ENCODE measurements at places on chromosomes 13 and 19. TPM values are rescaled to one million over a fixed set of nuclear protein-coding genes. Genes with fewer than 3 reads are reported as not detected.

DNA sequence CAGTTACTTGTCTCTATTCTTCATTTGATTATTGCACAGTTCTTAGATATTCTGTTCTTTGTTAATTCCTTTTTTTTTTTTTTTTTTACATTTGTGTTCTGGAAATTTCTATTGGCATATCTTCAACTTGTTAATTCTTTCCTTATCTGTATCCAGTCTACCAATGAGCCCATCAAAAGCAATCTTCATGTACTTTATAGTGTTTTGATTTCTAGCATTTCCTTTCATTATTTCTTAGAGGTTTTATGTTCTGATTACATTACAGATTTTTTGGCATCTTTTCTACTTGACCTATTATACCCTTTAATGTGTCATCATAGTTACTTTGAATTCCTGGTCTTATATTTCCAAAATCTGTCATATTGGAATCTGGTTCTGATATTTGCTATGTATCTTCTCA, 2194.8 kb downstream of the PCDH9 start:
- DNase-seq = no peak
- no peaks in the 10 kb centered on the region for H3K4me1 ChIP-seq
- H3K4me3 ChIP-seq = no peak overlapping the region
- no peaks in the 10 kb centered on the region for H3K36me3 ChIP-seq

DNA sequence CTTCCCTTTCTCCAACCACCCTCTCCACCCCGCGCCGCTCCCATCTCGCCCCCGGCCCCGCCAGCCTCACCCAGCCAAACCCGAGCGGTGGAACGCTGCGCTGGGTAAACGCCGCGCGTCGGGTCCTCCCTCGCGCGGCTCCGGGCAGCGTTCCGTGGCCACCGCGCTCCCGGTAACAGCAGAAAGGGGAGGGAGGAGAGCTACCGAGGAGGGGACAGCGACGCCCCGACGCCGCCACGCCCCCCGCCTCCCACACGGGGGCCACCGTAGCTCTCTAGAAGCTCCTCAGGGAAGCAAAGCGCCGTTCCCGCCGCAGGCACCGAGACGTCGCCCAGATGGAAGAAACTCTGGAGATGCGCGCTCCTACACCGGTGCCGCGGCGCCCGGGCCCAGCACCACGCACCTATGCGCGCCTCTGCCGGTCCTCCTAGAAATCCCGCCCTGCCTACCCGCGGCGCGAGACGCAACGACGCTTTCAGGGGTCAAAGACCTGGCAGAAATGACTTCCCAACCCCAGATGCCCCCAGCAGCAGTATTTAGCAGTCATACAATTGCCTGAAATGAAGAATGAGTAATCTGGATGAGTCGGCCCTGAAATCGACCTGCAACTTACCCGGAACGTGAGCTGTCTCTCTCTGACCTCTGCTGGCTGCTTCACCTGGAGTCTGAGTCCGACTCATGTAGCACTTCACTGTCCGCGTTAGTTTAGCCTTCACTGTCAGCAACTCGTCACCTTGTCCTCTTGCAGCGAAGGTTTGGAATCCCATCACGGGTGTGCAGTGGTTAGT, at the start of gene RUBCNL:
Gene RUBCNL (minus strand): TSS at position 189 of the 788 bp plus-strand sequence. CDS start 14,777 bp downstream, outside the sequence.
- peak within 1 kb of the TSS; percentile 87 for H3K4me3 ChIP-seq
- H3K27ac ChIP-seq = no peak within 1 kb of the TSS
- DNase-seq = no peak
- no peaks in the 10 kb centered on the region for H3K36me3 ChIP-seq

DNA sequence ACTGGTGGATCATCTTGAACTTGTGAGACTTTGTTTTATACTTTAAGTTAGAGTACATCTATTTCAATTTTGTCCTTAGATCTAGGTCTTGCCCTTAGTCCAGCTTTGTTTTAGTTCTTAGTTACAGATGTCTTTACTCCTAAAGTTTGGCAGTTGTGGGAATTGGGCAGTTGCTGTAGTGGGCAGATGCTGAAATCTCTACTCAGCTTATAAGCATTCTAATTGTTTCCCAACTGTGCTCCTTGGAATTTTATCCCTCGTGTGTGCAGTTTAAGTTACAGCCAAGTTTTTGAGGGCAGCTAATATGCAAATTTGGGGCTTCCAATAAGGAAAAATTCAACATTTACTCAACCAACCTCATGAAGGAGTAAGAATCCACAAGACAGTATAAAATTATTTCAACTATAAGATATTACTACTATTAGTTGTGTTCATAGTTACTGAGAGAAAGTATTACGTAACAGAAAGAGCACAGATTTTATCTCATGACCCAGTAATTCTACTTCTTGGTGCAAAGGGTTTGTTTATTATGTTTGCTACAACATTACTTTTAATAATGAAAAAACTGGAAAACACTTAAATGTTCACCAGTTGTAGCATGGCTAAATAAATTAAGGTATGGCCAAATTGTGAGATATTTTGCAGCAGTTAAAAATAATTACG, 32.9 kb downstream of the CCDC122 start:
- peaks cover 3% of the 10 kb centered on the region for H3K36me3 ChIP-seq
- no peak overlapping the region for H3K4me3 ChIP-seq
- H3K27ac ChIP-seq = no peak overlapping the region
- no peak for DNase-seq
- no peaks in the 10 kb centered on the region for H3K27me3 ChIP-seq

- no peak for DNase-seq
- H3K4me3 ChIP-seq = no peak overlapping the region
- no peak overlapping the region for H3K27ac ChIP-seq
- peaks cover 5% of the 10 kb centered on the region for H3K36me3 ChIP-seq
Observed at GRCh38 chr13:49828453-49828852, 36.0 kb upstream of the KPNA3 start.

DNA sequence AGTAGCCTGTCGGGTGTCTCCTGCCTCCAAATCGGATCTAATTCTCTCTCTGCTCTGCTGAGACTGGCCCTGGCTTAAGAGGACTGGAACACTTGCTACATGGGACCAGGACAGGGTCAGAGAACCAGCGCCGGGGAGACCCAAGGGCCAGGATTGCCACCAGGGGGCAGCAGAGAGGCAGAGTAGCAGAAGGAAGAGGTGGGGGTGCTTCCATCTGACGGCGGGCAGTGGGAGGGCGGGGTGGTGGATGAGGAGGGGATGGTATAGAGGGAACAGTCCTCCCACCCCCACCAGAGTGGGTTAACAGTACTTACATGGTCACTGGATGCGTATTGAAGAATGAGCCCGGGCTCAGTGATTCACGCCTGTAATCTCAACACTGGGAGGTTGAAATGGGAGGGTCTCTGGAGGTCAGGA, 11.9 kb downstream of the SELENOW start:
- peaks cover 2% of the 10 kb centered on the region for H3K4me1 ChIP-seq
- no peak overlapping the region for H3K4me3 ChIP-seq
- peak; percentile 75 for DNase-seq
- H3K36me3 ChIP-seq = peaks cover 11% of the 10 kb centered on the region
- peaks cover under 1% of the 10 kb centered on the region for H3K27me3 ChIP-seq

KLK3 gene
- not detected for polyA plus RNA-seq

PLA2G4C gene
- 0.39 TPM for polyA plus RNA-seq

DNA sequence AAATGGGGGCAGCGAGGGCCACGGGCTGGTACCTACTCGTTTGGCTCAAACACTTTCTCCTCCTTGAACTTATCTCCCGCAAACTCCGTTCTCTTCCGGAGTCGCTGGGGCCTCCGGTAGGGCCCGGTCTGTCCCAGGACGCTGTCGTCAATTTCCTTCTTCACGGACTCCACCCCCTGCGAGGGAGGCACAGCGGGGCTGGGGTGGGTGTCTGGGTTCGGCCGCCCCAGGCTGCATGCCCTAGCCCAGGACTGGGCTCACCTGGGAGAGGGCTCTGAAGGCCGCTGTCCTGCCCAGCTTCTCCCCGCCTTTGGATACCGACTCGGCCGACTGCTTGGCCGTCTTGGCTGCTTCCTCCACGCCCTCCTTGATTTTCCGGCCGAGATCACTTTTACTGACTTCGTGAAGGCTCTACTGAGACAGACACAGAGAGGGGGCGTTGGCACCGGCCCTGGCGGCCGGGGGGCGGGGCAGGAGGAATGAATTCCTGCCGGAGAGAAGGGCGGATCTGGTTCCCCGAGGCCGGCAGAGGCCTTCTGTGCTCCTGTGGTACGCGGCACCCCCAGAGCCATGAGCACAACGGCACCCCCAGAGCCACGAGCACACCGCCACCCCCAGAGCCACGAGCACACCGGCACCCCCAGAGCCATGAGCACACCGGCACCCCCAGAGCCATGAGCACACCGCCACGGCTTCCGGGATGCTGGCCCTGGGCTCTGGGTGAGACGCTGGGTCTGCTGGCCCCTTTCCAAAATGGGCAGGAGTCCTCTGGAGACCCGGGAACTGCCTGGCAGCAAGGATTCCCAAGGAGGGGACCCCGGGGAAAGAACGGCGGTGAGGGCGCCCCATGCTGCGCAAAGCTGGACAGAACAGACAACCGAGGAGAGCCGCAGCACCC, 8.1 kb upstream of the CTXN1 start:
- no peak overlapping the region for H3K4me3 ChIP-seq
- no peaks in the 10 kb centered on the region for H3K27me3 ChIP-seq
- H3K4me1 ChIP-seq = peaks cover 6% of the 10 kb centered on the region
- no peaks in the 10 kb centered on the region for H3K36me3 ChIP-seq
- no peak overlapping the region for H3K27ac ChIP-seq

DNA sequence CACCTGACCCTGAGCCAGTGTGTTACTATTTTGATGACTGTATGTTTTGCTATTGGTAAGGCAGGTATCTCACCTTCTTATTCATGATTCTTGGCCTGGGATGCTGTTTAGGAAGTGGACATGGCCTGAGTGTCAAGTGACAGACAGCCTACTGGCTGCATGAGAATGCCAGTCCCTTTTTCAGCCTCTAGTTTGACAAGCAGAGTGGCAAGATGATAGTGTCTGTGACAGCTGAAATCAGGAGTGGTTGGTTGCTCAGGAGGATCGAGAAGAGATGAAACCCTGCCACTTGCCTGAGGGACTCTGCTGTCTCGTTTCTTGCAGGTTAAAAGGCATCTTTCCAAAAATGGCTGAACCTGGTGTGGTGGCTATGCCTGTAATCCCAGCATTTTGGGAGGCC, 7.1 kb upstream of the ELOF1 start:
- H3K4me3 ChIP-seq = no peak overlapping the region
- no peaks in the 10 kb centered on the region for H3K36me3 ChIP-seq
- H3K4me1 ChIP-seq = peaks cover 5% of the 10 kb centered on the region
- H3K27me3 ChIP-seq = no peaks in the 10 kb centered on the region
- no peak for DNase-seq

GRCh38 chr13:110965755-110966134, 50.9 kb upstream of the ANKRD10 start:
- no peak for DNase-seq
- H3K4me1 ChIP-seq = no peaks in the 10 kb centered on the region
- H3K36me3 ChIP-seq = peaks cover 21% of the 10 kb centered on the region
- peaks cover 20% of the 10 kb centered on the region for H3K27me3 ChIP-seq
- H3K27ac ChIP-seq = no peak overlapping the region

All from naive thymus-derived CD8-positive, alpha-beta T cell (primary cell).